ENCODE measurements at places on chromosomes 12 and 14.
A peak's percentile ranks its signal among the peaks of the same experiment; 100 is the strongest.

- no peak for DNase-seq
Measured at GRCh38 chr12:50197297-50197727, 30.1 kb upstream of the CERS5 start.

DNA sequence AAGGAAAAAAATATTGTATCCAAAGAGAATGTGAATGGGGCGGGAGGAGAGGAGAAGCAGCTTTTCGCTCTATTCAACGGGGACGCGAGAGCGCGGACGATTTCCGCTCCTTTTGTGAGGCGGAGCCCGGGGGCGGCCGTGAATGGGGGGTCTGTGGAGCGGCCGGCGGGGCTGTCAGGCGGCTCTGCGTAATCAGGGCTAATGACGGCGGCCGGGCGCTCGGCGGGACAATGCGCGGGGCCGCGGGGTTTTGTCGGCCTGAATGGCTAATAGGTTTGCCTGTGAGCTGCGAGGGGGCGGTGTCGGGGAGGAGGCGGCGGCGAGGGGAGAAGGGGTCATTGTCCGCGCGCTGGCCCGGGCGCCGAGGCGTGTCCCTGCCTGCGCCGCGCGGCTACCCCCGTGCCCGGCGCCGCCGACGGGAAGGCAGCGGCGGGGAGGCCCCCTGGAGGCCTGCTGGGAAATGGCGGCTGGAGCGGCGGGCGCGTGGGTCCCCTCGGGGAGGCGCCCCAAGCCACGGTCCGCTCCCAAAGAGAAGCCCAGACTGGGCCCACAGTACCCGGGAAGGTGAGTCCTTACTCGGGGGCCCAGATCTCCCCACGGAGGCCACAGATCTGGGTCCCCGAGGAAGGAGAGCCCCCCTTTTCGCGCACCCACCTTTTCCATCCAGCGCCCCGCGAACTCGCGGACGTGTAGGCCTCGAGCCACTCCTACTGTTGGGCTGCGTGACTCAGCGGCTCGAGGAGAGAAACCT, 6.0 kb downstream of the SIX6 start:
- no peak for DNase-seq

GRCh38 chr14:89428546-89429198, 11.6 kb upstream of the FOXN3 start:
- DNase-seq, result no peak

- no peak for DNase-seq
Measured at GRCh38 chr14:73477618-73478266, 13.0 kb upstream of the RIOX1 start.

DNA sequence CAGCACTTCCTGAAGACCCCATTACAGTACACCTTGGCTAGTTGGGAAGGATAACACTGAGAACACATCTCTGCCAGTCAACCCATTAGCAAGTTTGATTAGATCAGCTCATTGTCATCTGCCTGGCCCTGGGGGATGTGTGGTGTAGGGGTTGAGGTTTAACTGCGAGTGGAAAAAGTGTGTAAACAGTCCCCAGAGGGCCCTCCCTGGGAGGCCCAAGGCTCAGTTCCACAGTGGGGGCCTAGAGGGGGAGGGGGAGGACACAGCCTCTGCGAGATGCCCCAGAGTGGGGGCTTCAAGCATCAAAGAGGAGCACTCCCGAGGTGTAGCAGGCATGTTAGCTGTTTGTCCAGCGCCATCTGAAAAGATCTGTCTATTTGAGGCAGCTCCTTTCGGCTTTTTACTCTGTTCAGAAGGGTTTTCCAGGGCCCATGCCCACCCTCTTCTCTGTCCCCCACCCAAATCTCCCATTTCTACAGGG, 344 bp downstream of the LPAR5 start:
- peak; percentile 81 for DNase-seq

DNA sequence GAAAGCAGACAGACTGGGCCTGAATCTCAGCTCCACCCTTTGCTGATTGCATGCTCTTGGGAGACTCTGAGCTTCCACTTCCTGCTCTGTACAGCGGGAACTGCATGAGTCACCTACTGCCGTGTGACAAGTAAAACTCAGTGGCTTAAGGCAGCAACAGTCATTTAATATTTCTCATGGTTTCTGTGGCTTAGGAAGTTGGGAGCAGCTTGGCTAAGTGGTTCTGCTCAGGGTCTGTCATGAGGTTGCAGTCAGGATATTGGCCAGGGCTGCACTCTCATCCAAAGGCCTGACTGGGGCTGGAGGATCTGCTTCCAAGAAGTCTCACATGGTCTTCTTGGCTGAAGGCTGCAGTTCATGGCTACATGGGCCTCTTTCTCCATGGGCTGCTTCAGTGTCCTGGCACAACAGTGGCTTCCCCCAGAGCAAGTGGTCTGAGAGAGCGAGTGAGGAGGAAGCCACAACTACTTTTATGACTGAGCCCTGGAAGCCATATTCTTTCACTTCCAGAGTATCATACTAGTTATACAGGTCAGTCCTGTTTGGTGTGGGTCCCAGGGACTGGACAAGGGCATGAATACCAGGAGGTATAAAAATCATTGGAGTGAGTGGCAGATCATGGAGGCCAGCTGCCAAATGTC, 49.7 kb downstream of the FAM222A start:
- DNase-seq, result peak; percentile 18

GRCh38 chr12:44287545-44287944, 451.7 kb downstream of the TMEM117 start:
- no peak for DNase-seq

DNA sequence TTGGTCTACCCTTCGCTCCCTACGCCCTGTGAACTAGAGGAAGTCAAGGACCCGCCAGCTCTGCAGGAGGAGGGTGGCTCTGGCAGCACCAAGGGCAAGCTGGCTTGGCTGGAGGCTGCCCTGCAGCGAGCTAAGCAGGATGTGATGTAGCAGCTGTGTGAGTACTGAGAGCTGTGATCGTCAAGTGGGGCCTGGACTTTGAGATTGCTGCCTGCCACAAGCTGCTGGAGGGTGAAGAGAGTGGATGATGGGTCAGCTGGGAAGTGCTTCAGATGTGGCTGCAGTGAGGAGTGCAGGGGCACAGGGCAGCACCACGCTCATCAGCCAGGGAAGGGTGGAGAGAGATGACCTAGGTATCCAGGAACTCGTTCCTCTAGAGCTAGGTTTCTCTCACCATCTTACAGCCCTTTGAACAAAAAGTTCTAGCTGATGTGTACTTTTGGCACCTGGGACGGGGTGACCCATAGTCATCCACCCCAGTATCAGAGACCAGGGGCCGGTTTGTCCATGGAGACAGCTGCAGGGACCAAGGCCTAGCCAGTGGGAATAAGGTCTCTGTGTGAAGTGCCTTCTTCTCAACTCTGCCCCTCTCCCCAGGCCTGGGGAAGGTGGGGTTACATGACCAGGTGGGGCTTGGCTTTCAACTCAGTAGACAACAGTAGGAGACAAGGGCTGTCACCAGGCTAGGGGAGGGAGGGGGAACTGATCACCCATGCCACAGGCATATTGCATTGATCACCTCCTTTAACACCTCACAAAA, 3.2 kb downstream of the KRT86 start:
- DNase-seq, result no peak

- peak; percentile 81 for DNase-seq
Measured at GRCh38 chr12:15701206-15701605, 88.0 kb downstream of the EPS8 start.

DNA sequence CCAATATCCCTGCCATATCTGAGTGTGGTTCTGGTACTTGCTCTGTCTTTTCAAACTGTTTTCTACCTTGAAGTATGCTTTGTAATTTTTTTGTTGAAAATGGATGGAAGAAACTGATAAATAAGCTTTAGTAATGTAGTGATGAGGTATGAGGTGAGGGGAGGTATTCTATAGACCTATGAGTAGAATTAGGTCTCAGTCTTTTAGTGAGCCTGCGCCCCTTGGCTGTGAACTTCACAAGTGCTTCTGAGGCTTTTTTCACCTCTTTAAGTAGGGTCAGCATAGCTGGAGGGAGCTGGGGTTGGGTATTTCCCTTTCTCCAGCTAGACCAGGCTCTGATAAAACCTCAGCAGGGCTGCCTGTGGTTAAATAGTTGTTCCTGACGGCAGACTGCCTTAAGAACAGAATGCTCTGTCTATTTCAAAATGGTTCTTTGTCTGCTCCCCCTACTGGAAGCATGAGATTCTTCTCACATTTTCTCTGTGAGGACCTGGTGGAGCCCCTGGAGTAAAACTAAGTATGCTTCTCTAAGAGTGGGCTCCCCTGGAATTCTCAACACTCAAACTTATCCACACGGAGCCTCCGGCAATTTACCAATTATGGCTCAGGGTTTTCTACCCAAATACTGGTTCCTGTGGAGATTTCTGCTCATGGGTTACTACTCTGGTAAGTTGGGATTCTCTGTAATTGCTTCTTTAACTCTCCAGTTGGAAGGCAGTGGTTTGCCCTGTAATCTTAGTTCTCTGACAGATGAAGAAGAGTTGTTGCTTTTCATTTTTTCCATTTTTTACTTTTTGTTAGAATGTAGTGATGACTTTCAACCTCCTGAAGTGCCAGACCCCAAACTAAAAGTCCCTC, 13.1 kb downstream of the KRT5 start:
- peak; percentile 36 for DNase-seq

- DNase-seq, result no peak
Measured at GRCh38 chr12:58363971-58364370, 422.6 kb downstream of the ATP23 start.

GRCh38 chr14:99234355-99234754, 37.6 kb downstream of the BCL11B start:
- no peak for DNase-seq

- no peak for DNase-seq
Measured at GRCh38 chr14:35398071-35398584, 6.4 kb downstream of the NFKBIA start.

DNA sequence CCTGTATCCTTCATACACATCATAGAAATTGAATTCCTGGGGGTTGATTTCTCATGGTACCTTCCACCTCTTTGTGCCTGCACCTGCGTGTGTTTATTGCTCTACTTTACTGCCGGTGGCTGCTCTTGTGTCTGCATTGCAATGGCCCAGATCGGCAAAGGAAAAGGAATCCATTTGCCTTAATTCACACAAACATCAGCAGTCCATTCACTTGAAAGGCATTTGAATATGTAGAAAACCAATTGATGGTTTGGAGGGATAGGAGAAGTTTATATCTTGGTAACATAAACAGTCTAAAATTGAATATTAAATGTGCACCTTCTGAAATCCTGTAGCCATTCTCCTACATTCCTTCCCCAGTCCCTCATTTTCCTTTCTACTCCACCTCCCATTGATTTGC, 74.0 kb downstream of the SNAPC1 start:
- DNase-seq, result no peak

DNA sequence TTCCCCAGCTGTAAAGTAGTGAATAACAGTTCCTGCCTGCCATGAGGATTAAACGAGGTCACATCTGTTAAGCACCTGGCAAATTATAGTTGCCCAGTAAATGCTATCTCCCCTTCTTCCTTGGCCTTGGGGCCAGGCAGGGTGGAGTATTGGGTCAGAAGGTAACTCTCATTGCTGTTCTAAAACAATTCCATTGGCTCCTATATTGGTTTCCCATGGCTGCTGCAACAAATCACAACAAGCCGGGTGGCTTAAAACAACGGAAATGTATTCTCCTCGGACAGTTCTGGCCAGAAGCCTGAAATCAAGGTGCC, 31.9 kb downstream of the MMAB start:
- DNase-seq, result no peak

GRCh38 chr14:102971314-102971713, 48.9 kb downstream of the AMN start:
- no peak for DNase-seq

- peak; percentile 66 for DNase-seq
Measured at GRCh38 chr12:8078398-8078797, 3.7 kb upstream of the NECAP1 start.

- DNase-seq, result no peak
Measured at GRCh38 chr12:126993898-126994297, 1273.1 kb upstream of the TMEM132C start.

DNA sequence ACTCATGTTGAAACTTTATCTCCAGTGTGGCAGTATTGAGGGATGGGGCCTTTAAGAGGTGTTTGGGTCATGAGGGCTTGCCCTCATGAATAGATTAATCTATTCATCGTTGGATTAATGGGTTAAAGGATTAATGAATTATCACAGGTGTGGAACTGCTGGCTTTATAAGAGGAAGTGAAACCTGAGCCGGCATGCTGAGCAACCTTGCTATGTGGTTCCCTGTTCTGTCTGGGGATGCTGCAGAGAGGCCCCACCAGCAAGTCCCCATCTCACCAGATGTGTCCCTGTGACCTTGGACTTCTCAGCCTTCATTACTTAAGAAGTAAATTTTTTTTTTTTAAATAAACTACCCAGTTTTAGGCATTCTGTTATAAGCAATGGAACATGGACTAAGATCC, 109.6 kb downstream of the DYRK2 start:
- no peak for DNase-seq

GRCh38 chr14:51743588-51744000, 91.9 kb downstream of the FRMD6 start:
- no peak for DNase-seq

DNA sequence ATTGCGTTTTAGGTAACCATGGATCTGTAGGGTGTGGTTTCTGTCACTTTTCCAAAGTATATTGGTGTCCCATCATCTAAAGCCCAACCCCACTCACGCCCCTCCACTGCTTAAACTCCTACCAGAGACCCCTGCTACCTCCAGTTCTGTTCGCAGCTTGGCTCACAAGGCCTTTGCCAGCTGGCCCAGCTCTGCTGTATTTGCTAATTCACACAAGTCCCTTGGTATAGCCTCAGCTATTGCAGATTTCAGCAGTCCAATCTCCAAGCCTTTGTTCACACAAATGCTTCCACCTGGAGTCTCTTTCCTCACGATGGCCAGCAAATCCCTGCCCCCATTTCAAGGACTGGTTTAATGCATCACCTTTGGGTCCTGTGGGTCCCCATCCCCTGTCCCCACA, 24.2 kb downstream of the ISCA2 start:
- no peak for DNase-seq

DNA sequence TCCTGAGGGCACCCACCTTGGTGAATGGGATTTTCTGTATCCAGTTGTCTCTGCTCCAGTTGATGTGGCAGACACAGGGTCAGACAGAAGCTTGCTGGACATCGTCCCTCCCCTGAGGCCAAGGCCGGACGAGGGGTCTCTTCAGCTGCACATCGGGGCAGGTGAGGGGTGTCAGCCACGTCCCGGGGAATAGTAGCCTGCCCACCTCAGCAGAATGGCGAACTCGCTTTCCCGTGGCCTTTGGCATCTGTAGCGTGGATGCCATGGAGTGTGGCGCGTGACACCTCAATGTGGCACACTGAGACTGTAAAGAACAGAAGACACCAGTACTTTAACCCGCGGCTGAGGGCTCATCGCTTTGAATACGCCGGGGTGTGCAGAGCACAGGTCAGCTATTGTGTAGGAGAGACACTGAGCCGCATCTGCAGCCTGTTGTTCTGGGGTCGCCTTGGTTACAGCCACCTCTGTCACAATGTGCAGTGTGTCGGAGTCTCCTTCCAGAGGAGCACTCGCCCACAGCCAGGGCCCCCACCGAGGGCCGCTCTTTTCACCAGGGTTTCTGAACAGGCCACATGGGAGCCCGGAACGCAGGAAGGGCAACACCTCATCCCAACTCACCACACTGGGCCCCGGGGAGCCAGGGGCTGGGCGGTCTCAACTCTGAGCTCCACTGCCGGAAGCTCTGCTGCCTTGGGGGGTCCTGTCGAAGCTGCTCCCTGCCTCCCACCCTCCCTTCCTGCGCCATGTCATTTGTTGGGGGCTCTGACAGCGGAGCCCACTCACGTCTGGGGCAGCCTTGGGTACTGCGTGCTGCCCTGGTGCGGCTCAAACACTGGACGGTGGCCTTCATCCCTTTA, 77.0 kb downstream of the ADGRD1 start:
- no peak for DNase-seq

GRCh38 chr14:74346341-74346740, 1.9 kb upstream of the VRTN start:
- no peak for DNase-seq
